Nucleus accumbens (tissue), 56 donors: ENCODE measurements at places on chromosomes 11 and 22.

DNA sequence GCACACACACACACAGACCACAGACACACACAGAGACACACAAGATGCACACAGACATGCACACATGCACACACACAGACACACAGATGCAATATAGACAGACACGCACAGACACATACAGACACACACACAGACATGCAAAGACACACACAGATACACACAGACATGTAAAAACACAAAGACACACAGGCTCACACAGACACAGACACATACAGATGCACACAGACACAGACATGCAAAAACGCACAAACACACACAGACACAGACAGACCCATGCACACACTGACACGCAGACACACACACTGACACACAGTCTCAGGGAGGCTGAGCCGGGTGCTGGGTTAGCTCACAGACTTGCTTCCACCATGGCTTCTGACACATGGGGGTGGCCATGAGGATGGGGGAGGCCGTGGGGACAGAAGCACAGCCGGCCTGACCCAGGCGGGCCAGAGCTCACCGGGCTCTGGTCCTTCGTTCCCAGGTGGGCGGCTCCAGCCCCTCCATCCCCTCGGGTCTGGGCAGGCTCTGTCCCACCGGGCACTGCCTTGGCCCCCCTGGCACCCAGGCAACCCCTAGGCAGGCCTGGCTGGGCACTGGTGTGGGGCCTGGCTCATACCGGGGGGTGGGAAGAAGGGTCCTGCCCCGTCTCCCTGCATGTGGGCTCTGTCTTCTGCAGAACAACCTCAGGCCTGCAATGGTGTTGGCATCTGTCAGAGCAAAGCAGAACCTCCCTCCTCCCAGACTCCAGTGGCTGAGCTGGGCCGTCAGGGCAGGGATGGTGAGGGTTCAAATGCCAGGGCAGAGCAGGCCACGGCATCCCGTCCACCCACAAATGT is 1489.5 kb downstream of the BRD1 start:
- no peak for DNase-seq

DNA sequence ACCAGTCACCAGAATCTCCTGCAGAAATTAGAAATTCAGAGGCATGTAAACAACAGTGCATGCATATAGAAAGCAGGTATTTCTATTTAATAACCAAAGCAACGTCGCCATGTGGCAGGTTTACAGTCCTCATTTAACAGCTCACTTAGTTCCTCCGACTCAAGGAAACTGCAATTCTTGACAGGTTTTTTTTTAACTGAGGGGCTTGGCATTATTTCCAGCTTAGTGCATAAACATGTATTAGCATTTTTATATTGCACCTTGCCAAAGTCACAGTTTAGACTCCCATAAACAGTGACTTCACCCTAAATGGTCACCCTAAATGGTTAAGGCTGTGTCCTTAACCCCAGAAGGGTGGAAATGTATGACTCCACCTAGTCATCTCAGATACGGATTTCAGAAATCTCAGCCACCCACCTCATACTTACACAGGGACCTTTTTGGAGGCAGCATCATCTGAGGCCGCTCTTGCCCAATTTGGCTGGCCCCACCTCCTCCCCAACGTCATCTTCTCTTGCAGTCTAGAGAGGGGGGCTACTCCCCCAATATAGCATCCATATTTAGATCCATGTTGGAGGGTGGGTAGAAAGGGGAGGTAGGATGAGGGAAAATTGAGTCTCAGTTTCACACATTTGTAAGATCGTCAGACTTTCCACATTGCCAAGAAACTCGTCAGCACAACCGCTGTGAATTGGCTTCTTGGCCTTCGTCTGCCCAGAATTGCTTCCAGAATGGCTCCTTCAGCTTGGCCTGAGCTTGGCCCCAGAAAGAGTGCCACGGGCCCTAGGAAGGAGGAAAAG is 31.8 kb upstream of the SLC35C1 start:
- DNase-seq: no peak

DNA sequence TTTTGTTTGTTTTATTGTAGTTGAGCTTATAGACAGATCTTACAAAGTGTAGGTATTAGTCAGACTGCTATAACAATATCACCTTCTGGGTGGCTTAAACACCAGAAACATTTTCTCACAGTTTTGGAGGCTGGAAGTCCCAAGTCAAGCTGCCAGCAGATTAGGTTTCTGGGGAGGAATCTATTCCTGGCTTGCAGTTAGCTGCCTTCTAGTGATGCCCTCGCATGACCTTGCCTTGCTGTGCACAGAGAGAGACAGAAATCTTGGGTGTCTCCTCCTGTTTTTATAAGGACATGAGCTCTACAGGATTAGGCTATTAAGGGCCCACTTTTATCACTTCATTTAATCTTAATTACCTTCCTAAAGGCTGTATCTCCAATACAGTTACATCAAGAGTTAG is 1635.2 kb downstream of the FAM181B start:
- no peak for DNase-seq

GRCh38 chr22:35634943-35635540 is 13.2 kb upstream of the APOL6 start:
- no peak for DNase-seq

DNA sequence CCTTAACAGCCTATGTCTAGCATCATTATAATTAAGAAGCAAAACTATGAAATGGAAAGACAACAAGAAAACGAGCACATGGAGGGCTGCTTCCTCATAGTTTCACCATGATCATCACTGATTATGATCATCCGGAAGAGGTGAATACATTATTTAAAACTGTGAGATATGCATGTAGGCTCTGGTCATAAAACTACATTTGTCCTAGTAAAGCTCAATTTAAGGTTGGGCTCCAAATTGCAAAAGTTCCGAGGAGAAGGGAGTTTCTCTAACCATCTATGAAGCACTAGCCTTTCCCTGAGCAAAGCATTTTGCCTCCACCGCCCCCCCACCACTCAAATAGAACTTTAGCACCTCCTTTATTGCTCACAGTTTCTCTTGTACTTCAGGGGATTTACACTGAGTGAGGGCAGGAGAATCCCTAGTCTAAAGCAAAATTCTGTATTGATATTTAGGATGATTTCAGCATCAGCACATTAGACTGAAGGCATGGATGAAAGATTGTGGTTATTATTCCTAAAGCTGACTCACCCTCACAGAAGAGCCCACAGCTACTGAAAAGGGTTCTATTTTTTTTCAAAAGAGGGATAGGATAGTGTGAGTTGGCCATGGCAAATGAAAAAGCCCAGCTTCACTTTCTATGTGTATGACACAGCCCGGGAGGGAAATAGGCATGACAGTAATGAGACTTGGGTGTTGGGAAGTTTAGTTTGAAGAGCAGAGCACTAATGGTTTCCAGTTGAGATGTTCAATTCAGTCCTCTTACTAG is 203.4 kb downstream of the CADM1 start:
- DNase-seq: no peak

GRCh38 chr11:4508886-4509285 is 26.4 kb downstream of the OR52K1 start:
- no peak for DNase-seq

DNA sequence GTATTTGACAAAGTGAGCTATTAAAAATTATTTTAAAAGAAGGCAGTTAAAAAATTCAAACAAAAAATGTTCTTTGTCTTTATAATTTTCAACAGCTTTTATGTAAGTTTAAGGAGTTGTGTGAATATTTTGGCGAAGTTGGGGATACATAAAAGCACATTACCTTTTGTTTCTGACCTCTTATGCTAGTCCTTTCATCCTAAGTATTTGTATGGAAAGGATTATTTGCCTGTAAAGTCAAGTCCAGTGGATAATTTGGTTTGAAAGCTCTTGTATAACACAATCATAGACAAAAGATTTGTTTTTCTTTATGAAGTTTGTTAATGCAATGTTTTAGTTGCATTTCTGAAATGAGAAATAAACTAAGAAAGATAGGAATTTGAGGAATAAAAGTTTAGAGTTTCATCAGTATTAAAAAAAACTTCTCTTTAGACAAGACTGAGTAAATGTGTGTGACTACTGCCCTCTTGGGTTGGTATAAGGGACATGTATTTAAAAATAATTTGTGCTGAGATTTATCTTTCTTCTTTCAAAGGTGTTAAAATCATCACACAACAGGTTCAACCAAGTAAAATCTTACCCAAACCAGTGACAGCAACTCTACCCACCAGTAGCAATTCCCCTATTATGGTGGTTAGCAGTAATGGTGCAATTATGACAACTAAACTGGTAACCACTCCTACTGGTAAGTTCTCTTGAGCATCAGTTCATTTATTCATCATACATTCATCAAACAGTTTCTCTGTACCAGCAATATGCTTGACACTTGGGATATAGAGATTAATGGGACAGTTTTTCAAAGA is 68.2 kb downstream of the EMSY start:
- no peak for DNase-seq

- DNase-seq: no peak
These were observed 199.7 kb upstream of the POU2AF2 start for GRCh38 chr11:111045874-111046273.

DNA sequence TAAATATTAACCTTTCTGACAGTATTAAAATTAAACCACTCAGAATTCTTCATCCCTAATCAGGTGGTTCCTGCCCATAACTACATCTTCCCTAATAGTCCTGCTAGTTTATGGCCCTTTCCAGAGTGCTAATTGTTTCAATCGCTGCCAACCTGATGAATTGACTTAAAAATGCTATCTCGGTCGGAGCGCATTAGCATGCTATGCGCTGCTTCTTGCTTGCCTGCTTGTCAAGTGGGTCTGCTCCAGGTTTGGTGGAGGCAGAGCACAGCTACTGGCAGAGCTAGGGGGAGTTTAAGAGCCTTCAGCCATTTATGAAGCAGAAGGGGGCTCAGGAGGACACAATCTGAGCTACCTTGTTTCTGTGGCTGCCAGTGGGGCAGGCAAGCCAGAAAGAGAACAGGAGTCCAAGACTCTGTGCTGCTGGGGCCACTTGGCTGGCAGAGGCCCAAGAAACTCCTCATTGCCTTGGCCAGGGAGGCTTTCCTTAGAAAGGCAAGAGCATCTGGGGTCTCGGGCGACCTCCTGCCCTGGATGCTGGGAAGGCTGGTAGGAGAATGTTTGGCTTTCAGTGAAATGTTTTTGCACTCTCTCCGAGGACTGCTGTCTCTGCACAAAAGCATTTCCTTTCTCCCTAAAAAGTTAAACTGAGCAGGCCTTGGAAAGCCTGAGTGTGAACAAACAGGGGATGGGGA is 62.1 kb upstream of the PHOX2A start:
- DNase-seq: no peak

GRCh38 chr22:41532908-41533825 is 11.1 kb downstream of the POLR3H start:
- DNase-seq: peak; percentile 28

DNA sequence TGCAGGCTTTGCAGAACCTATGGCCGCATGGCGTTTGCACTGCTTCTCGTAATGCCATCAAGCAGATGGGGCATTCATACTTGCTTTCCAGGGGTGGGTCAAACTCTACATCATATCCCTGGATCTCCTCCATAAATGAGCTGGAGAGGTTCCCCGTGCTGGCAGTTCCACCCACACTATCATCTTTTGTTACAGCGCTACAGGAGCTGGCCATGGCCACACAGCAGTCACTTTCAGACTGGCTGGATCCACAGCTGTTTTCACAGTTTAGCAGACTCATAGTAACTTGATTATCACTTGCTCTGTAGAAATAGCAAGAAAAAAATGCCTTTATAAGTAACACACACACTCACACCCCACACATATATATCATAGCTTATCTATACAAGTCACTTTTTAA is 8.8 kb downstream of the TRAF6 start:
- no peak for DNase-seq

DNA sequence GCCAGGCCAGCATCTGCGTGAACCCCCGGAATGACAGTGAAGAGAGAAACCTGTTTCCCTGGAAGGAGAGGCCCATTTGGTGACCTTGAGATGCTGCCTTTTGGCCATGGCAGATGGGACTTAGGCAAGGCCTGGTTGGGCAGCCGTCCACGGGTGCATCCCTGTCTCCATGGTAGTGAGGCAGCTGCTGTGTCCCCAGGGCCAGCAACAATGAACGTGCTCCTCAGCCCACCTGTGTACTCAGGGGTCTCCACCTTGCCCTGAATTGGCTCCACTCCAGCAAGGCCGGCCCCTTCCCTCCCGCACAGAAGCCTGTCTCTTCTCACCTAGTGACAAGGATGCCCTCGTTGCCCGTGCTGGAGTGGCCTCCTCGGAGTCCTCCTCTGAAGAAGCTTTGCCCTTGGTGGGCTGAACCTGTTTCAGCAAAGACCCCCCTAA is 441.1 kb downstream of the TBC1D22A start:
- DNase-seq: no peak

DNA sequence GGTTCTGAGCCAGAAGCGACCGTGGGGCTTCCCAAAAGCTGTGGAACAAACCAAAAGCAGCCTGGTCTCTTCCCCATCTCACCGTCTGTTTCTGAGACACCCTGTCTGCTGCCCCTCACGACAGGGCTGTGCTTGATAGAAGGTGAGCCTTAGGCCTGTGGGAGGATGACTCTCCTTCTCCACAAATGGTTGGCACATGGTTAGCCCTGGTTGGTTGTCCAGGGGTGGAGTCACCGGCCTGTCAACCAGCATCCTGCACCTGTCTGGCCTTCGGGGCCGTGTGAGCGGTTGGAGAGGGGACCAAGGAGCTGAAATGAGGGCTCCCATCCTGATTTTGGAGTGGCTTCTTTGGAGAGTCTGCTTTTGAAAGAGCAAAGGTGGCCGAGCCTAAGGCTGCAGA is 135.3 kb downstream of the PKNOX2 start:
- DNase-seq: no peak

DNA sequence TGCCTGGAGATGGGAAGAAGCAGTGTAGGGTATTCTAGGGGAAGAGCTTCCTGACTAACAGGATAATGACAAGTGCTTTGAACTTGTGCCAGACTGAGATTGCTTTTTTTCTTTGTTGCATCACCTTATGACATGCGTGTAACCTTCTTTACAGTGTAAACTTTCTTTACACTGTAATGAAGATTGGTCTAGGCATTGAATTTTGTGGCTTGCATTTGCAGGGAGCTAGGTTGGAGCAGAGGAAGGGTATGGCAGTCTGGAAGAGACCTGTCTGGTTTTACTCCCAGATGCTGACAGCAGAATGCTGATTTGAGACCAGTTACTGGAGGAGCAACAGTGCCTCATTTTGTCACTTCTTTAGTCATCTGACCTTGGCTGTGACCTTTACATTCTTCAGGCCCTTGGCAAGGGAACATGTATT is 5.6 kb downstream of the DDB2 start:
- DNase-seq: no peak

GRCh38 chr11:60376601-60377000 is 1.7 kb upstream of the MS4A7 start:
- DNase-seq: no peak

GRCh38 chr22:43820651-43821305 is 8.7 kb upstream of the EFCAB6 start:
- no peak for DNase-seq

- DNase-seq: no peak
These were observed 545 bp upstream of the ZDHHC13 start for GRCh38 chr11:19116276-19116970.
